ENCODE measurements at places on chromosomes 16 and 17. TPM values are rescaled to one million over a fixed set of nuclear protein-coding genes. Genes with fewer than 3 reads are reported as not detected.

Gene TBC1D3H
- not detected for polyA plus RNA-seq

Gene ELMO3
- 4.7 TPM for polyA plus RNA-seq

Gene HSF5
- 0.52 TPM for polyA plus RNA-seq

Gene CCL17
- not detected for polyA plus RNA-seq

Gene TMC5
- polyA plus RNA-seq: 0.37 TPM

Gene CACNG5
- 3.2 TPM for polyA plus RNA-seq

GRCh38 chr17:62975206-62975605 lies 9.2 kb downstream of the TANC2 start:
- DNase-seq: no peak

- no peak for DNase-seq
Observed at GRCh38 chr16:16137110-16137509, 86.2 kb downstream of the ABCC6 start.

DNA sequence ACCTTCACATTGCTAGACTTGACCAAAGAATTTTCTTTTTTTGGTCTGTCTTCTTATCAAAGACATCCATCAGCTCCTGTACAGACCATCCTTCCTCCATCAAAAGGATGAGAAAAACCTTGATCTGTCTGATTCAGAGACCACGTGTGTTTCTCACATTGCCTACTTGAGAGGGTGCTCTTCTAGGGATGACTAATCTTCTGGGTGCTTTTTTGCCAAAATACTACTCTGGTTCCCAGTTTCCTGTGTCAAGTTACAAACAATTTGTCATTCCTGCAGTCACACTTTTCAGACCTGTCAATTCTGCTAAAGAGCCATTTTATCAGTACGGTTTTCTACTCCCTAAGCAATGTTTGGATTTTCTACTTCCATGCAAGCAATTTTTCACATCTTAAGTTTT lies 492.2 kb downstream of the CDH11 start:
- no peak for DNase-seq
